ENCODE measurements at places on chromosomes 7 and 10. TPM values are rescaled to one million over a fixed set of nuclear protein-coding genes. Genes with fewer than 3 reads are reported as not detected.

- DNase-seq, result no peak
These were observed 859.6 kb upstream of the KCND2 start for GRCh38 chr7:119413314-119413805.

The GPER1 gene
- total RNA-seq, result 2.3 TPM

DNA sequence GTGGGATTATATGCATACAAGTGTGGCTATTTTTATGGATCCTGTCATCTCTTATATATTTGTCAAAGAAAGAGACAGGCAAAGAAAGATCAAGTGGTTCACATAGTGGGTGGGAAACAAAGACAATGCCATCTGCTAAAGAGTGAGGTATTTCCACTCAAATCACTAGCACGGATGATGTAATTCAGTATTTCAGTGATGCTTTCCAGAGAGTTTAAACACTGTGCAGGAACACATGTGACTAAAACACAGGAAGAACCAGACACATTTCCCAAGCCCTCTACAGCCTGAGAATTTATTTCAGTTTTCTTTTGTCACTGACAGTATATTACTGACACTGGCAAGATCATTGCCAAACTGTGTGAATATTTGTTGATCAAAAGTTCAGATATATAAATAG is 885.7 kb upstream of the CELF2 start:
- DNase-seq, result no peak

DNA sequence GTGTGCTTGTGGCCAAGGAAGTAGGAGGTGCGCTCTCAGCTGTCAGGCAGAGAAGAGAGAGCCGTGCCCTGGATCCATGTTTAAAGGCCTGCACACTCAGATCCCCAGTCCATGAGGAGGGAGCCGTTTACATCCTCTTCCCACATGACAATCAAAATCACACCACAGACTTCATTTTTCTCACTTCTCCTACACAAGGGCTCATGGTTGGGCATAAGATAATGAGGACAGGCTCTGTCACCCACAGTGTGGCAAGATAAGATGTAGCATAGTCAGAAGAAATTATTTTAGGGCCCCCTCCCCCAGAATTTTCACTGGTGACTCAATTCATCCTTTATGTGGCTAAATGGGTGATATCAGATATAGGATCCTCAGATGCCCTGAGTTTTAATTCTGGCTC is 35.9 kb upstream of the INHBA start:
- DNase-seq, result no peak

- no peak for DNase-seq
These were observed 35.5 kb downstream of the POM121L12 start for GRCh38 chr7:53070883-53071282.

DNA sequence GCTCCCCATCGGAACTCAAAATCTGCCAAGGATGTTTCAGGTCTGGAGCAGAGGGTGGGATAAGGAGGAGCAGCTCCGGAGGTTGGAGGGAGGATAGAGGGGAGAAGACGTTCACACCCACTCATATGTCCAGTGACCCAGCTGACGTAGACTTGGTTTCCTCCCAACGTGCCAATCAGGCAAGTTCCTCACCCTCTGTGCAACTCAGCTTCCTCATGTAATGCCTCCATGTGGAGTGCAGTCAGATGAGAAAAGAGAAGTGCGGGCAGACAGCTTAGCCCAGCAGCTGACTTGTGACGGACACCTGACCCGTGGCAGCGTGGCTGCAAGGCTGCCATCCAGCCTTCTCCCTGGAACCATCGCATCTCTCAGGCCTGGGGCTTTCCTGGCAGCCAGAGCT is 86.8 kb downstream of the NPTX2 start:
- DNase-seq, result no peak

The PRPS1L1 gene
- total RNA-seq, result not detected

DNA sequence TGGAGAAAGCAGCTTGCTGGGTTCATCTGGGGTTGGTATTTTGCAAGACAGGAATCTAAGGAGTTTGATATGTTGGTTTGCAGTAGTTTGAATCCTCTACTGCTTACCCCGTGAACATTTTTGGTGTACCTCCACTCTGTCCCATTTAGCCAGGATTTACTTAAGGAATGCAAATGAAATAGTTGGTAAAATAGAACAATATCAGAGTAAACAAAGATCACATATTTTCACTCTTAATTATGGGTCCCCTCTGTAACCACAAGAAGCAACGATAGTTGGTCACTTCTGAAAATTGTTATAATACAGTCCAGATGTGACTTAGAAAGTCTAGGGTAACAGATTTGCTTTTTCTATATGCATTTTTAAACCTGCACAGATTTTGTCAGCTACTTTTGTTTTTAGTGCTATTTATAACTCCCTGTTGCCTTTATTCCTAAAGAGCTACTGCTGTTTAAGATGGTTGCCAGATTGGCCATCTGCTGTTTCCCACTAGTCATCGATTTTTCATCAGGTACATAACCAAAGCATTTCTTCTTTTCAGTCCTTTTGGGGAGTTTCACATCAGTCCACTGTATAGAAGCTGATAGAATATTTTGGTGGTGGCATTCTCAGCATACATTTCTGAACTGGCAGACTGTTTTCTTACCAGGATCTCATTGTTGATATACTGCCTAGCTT is 37.6 kb downstream of the MAPK8 start:
- DNase-seq, result no peak

DNA sequence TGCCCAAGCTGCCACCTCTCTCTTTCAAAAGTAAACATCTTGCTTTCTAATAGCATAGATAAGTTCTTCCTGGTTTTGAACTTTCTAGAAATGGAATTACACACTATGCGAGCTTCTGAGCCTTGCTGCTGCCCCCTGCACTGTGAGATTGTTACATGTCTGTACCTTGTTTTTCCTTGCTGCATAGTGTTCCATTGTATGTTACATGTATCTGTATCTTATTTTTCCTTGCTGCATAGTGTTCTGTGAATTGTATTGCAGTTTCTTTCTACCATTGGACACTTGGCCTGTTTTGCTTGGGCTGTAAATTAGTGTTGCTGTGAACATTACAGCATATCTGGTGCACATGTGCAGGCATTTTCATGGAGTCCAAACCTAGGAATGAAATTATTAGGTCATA is 24.0 kb upstream of the VWA2 start:
- DNase-seq, result no peak

- DNase-seq, result peak; percentile 68
These were observed 142.4 kb downstream of the SH3PXD2A start for GRCh38 chr10:103712898-103713498.

DNA sequence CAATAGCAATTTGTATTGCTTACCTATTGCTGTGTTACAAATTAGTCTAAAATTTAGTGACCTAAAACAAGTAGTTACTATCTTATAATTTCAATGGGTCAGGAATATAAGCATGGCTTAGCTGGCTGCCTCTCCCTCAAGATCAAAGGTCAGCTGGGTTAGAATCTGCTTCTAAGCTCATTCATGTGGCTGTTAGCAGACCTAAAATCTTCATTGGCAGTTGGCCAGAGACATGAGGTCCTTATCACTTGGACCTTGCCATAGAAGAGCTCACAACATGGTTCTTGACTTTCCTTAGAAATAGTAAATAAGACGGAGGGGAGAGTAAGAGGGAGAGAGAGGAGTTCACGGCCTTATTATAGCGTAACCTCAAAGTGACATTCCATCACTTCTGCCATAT is 468.0 kb downstream of the HTR7 start:
- DNase-seq, result no peak

The MOGAT3 gene
- total RNA-seq, result not detected

GRCh38 chr10:980468-981093 is 7.7 kb upstream of the GTPBP4 start:
- no peak for DNase-seq

GRCh38 chr7:94154858-94155257 is 150.7 kb upstream of the BET1 start:
- DNase-seq, result no peak

DNA sequence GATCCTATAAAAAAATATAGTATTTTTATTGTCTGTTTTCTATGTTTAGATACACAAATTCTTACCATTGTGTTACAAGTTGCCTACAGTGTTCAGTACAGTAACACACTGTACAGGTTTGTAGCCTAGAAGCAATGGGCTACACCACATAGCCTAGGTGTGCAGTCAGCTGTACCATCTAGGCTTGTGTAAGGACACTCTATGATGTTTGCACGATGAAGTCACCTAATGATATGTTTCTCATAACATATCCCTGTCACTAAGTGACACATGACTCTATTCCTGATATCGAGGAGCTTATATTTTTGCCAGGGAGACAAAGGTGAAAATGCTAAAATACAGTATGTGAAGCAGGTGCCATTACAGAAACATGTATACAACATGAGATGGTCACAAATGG is 18.6 kb downstream of the ZNF25 start:
- no peak for DNase-seq

Measured in dermis microvascular lymphatic vessel endothelial cell (primary cell).